ENCODE measurements at places on chromosomes 16 and 17.

GRCh38 chr17:72462814-72463213, 342.0 kb downstream of the SOX9 start:
- DNase-seq = no peak

DNA sequence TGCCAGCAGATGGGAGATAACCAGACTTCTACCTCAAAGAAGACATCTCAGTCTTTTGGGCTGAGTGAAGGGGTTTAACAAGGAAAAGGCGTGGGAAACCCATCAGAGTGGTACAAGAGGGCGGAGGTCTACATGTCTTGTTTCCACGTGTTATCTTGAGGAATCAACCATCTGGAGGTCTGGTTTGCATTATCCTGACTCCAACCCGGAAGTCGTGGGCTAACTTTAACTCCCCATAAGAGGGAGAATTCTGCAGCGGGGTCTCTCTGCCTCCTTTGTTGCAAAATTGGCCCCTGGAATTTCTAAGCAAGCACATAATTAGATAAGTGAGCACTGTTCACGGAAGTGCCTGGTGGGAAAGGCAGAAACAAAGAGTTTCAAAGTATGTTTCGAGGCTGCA, 398.7 kb upstream of the C16orf82 start:
- no peak for DNase-seq

DNA sequence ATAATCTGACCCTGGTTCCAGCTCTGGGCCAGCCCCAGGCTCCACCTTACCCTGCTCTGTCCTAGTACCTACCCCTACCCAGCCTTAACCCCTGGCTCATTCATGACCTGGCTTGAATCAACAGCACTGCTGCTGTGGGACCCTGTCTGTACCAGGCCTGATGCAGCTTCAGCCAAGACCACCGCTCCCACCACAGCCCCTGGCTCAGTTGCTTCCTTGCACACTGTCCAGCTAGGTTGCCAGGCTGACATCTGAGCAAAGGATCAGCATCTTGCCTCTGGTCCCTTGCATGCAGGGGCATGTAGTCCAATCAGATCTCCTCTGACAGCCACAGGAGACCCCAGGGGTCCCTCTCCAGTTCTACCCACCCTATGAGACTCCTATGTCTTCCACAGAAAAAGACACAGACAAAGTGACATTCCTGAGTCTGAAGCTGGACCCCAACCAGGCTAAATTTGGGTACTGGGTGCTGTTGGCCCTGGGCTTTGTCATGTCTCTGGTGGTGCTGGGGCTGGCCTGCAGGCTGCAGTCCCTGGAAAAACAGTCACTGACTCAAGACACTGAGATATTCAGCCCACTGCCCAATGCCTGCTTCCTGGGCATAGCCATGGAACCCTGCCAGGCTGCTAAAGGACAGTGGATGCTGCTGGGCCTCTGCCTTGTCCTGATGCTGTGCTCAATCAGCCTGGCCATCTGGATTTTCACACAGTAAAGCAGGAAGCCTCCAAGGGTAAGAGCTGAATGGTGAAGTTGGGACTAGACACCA, 3.9 kb upstream of the KCNH6 start:
- no peak for DNase-seq

GRCh38 chr17:11144358-11145233, 96.4 kb upstream of the SHISA6 start:
- DNase-seq = peak; percentile 62

DNA sequence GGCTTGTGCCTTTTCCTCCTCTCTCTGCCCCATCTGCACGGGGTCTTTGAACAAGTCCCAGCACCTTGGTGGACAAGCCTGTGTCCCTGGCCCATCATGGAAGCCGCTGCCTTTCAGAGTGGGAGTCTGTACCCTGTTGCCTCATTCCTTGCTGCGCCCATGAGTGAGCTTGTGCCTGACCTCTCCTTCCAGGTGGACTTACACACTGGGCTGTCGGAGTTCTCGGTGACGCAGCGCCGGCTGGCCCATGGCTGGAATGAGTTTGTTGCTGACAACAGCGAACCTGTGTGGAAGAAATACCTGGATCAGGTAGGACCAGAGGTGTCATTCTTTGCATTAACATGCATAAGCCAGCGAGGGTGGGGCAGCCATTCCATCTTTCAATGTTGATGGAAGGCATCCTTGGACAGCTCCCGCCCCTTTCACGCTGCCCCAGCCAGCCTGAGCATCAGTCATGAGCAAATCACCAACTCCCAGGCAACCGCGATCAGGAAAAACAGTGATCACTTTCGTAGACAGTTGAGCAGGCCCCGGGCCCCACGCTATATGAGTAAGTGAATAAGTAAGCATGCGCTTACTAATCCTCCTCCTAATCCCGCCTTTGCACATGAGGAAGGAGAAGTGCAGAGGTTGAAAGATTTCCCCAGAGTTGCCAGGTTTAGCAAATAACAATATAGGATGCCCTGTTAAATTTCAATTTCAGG, 36.8 kb downstream of the ATP2C2 start:
- DNase-seq = no peak
